Stimulated activated CD4-positive, alpha-beta T cell treated with anti-CD3 and anti-CD28 coated beads, Interleukin-12 subunit alpha, Interleukin-12 subunit beta, amount 100 ng/mL, for 48 hours (primary cell): ENCODE measurements at places on chromosomes 12 and 14.

DNA sequence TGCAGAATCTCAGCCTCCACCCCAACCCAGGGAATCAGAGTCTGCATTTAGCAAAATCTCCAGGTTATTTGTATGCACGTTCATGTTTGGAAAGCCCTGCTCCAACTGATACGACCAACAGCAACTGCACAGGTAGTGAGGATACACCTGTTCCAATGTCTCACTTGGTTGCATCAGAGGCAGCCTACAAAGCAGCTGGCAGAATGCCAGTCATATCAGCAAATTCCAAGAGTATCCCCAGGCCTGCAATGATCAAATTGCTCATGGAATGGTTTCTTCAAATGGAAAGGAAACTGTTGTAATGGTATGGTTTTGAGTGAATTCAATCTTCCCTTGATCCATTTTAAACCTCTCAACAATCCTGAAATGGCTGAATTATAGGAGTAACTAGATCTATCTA is 75.4 kb downstream of the GRIP1 start:
- no peak for DNase-seq

DNA sequence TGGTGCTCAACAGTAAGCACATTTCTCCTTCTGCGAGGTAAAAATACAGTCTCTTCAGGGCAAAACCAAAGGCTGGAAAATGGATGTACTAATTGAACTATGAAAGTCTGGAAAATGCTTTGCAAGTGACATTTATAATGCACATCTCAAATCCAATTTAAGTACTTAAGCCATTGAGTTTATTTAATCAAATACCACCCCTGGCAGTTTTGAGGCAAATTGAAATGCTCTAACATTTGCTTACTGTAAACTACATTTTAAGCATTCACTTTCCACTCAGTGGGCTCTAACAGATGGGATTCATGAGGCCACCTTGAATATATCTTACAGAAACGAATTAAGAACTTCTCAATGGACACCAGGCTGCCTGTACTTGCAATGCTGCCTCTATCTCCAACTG is 69.7 kb downstream of the HELB start:
- DNase-seq: no peak

GRCh38 chr14:61476754-61477410 is 155.5 kb downstream of the PRKCH start:
- DNase-seq: no peak

GRCh38 chr12:64965920-64966319 is 141.5 kb downstream of the TBC1D30 start:
- no peak for DNase-seq

- DNase-seq: no peak
Observed at GRCh38 chr14:73753124-73753886, 39.1 kb upstream of the PNMA1 start.

DNA sequence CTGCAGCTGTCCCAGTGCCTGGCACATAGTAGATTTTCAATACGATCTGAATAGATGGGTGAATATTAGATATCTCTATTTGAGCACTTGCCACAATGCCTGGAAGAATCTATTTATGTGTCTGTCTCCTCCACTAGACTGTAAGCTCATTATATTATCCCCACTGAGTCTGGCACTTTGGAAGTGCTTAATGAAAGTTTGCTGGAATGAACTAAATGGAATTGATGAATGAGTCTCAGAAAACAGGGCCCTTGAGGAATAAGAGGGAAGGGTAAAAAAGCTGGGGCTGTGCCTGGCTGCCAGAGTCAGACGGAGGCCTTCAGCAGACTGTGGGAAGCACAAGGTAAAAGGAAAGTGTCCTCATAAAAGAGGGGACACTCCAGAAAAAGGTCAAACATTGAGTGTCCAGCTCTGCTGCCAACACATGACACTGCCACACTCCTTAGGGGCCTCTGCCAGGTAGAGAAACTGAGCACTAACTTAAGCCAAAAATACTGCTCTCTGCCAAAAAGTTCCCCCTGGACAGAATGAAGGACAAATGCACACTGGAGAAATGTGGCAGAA is 39.3 kb downstream of the GLT8D2 start:
- no peak for DNase-seq
